ENCODE measurements at places on chromosomes 5 and 9.
A peak's percentile ranks its signal among the peaks of the same experiment; 100 is the strongest.

- DNase-seq: peak; percentile 26
Measured at GRCh38 chr5:140324041-140324600, 21.2 kb upstream of the PFDN1 start.

- no peak for DNase-seq
Measured at GRCh38 chr5:77355080-77355479, 137.0 kb downstream of the WDR41 start.

- DNase-seq: no peak
Measured at GRCh38 chr9:1320051-1320557, 269.9 kb downstream of the DMRT2 start.

- no peak for DNase-seq
Measured at GRCh38 chr5:535846-536698, 11.8 kb upstream of the SLC9A3 start.

DNA sequence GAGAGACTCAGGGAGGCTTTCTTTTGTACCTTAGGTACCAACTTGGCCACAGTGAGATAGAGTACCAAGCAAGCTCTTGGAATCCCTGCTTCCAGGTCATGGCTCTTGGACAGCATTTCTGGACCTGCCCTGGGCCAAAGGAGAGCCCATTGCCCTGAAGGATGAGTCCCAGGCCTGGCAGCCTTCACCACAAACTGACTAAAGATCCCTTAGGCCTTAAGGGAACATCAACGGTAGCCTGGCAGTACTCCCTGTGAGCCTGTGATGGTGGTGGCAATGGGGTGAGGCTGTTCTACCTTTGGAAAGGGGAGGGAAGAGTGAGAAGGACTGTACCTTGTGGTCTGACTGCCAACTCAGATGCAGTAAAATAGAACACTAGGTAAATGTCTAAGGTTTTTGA is 334.6 kb downstream of the SPOCK1 start:
- no peak for DNase-seq
